ENCODE measurements at places on chromosomes 7 and 10.

GRCh38 chr7:44808914-44809393, 12.5 kb downstream of the PPIA start:
- no peak for DNase-seq

- DNase-seq = no peak
These were observed 818 bp downstream of the DLD start for GRCh38 chr7:107891636-107892366.

- DNase-seq = no peak
These were observed 994.8 kb upstream of the GHITM start for GRCh38 chr10:83144461-83144860.

- no peak for DNase-seq
These were observed 31.3 kb upstream of the DAGLB start for GRCh38 chr7:6479067-6479466.

- DNase-seq = no peak
These were observed 7.3 kb downstream of the AGFG2 start for GRCh38 chr7:100546129-100546925.

DNA sequence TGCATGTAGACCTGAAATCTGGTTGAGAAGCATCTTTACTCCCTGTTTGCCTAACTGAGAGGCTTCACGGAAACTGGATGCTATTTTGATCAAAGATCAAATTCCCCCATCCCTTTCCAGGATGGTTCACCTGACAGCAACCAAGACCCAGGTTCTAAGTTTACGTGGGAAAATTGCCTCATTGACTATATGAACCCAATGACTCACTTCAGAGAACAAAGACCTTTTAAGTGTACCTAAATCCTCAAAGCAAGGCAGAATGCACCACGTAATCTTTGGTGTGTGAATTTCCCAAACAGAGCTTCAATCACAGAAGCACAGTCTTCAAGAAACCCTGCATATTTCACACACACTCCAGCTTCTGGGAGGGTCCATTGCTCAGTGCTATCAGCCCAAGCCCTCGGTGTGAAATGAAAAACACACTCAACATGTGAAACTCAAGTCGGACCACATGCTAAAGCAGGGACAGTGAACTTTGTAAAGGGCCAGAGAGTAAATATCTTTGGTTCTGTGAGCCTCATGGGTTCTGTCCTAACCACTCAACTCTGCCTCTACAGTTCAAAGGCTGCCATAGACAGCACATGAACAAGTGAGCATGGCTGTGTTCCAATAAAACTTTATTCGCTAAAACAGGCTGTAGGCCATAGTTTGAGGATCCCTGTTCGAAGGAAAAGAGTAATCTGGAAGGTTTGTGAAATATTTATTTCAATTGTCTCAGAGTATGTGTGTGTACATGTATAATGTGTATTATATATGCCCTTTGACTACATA, 275.6 kb upstream of the FOXK1 start:
- no peak for DNase-seq

GRCh38 chr7:118945911-118946682, 721.6 kb downstream of the ANKRD7 start:
- DNase-seq = no peak

DNA sequence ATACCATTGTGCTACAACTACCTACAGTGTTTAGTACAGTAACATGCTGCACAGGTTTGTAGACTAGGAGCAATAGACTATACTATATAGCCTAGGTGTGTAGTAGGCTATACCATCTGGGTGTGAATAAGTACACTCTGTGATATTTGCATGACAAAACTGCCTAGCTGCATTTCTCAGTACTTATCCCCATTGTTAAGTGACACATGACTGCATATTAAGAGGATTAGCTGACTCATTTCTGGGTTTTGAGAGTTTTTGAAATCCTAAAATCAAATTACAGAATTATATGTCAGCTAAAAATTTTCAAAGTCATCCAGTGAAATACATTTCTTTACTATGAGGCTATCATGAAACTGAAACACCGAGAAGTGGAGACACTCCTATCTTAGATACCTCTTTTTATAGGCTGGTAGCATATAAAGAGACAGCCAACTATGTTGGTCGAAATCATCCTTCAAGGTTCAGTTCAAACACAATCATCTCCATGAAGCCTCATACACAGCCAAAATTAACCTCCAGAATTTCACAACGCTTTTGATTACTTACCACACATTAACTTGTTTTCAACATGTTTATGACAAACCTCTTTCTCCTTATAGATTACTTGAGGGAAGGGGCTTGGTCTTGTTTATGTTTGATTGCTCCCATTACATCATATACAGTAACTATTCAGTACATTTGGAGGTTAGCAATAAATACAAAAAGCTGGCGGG, 89.8 kb upstream of the ANK3 start:
- DNase-seq = no peak

- DNase-seq = no peak
These were observed 32.3 kb downstream of the MCM10 start for GRCh38 chr10:13193637-13194036.

DNA sequence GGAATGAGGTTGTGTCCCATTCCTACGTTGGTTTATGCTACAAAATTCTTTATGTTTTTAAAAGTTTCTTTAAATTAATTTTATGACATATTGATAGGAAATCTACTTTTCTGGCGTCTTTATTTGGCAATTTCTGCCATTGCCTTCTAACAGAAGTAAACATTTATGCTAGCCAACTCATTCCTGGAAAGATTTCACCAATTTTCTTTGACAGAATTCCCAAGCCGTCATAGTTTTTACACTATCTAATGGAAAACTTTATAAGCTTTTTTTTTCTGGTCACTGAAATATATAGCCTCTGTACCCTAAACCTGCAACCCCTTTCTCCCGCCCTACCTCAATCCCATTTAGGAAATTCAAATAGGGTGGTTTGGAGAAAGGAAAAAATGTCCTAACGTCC, 6.1 kb upstream of the TCAF1 start:
- DNase-seq = no peak

GRCh38 chr10:113011592-113012374, 61.7 kb downstream of the TCF7L2 start:
- DNase-seq = no peak

DNA sequence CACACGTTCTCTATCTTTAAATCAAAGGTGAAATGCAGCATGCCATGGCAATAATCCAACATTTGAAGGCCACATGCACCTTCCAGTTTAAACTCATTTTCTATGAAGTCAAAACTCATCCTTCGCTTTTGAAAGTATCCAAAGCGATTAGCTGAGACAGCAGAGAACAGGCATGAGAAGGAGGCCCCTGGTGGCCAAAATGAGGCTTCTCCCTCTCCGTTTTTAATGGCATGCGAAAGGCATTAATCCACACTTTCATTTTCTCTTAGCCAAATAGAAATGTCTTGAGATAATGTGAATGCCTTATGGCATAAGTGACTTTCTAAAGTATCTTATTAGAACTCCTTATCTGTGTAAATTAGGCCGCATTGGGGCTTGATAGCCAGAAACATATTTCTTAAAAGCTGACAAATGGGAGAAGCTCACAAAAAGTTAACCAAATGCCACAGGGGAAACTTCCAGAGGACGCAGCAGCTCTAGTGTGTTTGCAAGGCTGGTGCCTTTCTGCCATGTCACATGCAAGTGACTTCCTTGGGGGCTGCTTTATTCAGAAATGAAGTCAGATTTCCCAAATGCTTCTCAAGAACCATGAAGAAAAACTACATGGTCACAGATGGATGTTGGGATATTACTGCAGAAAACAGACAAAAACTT, 1189.6 kb downstream of the SORCS1 start:
- no peak for DNase-seq

DNA sequence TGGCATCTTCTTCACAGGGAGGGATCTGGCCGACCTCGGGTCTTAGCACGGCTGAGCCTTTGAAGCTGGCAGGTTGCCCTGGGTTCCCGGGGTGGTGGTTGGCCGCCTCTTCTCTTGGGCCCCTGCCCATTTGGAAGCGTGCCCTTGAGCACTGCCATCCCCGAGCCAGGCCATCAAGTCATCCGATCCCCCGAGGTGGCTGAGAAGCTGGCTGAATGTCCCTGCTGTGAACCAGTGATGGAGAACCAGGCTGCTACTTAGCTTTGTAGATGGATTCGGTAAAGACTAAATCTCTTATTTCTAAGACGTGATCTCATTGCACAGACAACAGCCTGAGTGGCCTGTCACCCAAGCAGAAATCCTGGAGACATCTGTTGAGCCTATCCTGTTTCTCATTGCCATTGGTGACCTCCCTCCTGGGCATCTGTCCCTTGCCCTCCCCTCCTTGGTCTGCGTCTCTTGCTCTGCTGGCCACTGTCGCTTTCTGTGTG, 74.3 kb downstream of the GRK5 start:
- DNase-seq = no peak

DNA sequence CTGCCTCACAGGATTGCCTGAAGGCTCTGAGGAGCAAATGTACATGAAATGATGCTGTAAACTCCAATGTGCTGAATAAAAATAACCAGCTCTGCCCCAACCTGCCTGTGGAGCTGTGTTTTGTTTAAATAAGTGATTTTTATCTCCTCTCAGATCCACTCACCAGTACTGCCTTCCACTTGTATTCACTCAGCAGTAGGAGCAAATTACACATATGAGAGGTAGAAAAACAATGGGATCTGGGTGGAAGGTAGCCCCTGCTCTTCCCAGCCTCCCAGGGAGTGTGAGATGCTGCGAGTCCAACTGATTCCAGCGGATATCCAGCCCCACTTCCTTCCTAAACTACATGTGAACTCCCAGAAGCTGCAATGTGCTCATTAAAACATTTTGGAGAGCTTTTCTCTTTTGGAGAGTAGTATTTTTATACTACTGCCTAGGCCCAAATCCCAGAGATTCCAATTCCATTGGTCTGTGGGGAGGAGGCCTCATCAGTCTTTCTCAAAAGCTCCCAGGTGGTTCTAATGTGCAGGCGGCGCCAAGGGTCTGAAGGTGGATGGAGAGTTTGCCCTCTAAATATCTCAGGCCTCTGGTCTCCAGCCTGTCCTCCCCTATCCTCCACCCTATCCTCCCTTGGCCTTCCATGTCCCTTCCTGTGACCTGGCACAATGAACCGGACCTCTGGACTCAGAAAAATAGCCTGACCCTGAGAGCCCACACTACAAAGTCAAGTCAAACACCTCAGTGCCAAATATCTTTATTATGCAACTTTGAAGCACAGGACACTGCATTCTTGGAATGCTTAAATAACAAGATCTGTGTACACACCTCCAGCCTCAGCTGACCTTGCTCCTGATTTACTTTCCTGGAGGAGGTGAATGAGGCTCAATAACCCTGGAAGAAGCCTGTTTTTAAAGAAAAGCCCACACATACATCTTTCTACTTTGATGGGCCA, 46.2 kb downstream of the CPVL start:
- no peak for DNase-seq

- peak; percentile 78 for DNase-seq
These were observed 33.1 kb upstream of the GALNT11 start for GRCh38 chr7:151992375-151992774.

DNA sequence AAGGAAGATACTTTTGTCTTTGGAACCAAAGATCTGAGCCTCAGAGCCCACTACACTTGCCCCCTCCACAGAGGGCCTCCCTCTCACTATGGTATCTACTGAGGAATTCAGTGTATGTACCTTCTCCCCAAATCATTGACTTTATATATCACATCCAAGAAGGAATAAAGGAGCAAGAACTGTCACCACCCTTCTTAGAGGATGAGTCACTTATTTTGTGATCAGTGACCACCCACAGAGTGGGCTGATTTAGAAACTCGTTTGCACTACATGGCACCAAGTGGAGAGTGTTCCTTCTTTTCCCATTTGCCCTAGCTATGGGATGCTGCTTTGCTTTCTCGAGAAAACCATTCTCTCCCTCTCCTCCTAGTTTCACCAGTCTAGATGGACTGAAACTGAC, 5.7 kb downstream of the TMEM243 start:
- DNase-seq = no peak

All from ecto neural progenitor cell (in vitro differentiated cells).